ENCODE measurements at places on chromosomes 11 and 22.

- DNase-seq, result no peak
These were observed 2.3 kb downstream of the CABP7 start for GRCh38 chr22:29722151-29722550.

DNA sequence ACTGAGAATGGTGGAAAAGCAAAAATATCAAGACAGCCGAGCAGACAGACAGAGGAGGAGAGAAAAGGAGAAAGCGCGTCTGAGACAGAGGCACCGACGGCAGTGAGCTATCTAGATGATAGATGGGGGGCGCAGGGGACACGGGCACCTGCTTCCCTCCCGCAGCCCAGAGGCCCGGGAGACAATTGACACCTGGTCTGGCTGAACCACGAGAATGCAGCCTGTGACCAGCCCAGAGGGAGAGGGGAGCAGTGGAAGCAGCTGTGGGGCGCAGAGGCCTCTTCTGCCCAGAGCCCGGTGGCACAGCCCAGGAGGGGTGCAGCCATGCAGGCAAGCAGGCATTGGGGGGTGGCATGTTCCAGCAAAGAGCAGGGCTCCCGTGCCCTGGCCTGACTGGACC is 48.2 kb downstream of the ELFN2 start:
- no peak for DNase-seq

- peak; percentile 75 for DNase-seq
These were observed 8.0 kb downstream of the NEAT1 start for GRCh38 chr11:65430406-65431217.

DNA sequence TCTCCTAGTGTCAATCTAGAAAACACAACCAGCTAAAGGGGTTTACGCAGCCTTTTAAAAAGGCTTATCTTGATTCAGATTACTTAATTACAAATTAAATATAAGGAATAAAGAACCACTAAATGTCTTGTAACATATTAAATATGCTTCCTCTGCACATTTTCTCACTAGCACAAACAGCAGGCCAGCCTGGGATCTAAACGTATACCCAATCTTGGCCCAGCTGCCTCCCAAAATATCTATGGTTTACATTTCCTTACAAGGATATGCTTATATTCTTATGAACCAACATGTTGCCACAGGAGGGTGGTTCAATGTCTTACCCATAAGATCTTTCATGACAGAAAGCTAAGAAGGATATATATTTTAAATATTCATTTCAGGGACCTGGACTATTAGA is 7.7 kb downstream of the LGR4 start:
- no peak for DNase-seq

DNA sequence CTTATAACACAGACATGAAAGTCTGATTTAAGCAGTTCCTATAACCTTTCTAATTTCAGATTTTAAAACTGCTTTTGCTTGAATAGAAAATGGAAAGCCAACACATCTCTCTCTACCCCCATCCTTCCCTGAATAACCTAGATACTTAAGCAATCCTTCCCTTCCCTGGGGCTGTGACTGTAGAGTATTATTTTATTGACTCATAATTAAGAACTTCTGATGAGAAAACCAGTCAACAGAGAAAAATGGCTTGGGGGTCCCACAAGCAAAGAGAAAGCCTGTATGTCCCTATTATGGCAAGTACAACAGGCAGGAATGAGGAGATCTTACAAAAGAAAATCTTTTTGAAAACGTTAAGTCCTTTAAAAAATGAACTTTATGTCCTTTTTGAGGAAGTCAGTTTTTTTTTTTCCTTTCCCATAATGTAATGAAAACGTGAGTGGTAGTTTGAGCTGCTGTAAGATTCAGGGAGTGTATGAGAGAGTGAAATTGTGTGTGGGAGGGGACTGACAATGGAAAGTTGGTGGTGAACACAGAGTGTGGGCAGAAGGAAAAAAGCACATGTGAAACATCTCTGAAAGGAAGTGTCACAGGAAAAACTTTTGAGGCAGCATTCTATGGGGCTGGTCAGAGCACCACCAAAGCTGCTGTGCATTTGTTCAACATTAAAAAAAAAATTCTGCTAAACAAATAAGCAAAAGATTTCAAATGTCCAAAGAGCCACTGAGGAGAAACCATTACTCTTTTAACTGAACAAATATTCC is 154.6 kb downstream of the MAML2 start:
- peak; percentile 82 for DNase-seq

DNA sequence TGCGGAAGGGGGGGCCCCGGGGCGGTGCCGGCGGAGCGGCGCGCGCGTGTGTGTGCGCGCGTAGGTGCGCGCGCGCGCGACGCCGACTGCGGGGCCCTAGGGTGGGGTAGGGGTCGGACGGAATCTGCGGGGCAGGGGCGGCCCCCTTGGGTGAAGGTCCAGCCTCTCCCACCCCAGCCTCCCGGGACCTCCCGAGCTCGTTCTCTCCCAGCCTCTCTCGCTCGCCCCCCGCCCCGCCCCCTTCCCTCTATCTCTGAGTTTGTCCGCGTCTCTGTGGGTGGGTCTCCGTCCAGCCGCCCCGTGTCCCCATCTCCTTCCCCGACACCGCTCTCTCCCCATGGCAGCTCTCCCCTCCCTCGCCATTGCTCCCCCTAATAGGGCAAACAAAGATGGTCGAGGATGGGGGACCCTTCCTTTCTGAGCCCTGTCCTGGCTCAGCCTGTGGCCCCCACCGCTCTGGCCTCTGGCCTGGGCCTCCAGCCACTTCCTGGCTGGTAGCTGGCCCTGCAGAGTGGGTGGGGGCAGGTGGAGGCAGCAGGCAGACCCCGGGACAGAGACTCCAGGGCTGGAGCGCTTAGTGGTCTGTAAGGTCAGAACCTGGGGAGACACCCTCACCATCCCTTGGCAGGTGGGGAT is 33.0 kb upstream of the PRR5 start:
- DNase-seq, result no peak

DNA sequence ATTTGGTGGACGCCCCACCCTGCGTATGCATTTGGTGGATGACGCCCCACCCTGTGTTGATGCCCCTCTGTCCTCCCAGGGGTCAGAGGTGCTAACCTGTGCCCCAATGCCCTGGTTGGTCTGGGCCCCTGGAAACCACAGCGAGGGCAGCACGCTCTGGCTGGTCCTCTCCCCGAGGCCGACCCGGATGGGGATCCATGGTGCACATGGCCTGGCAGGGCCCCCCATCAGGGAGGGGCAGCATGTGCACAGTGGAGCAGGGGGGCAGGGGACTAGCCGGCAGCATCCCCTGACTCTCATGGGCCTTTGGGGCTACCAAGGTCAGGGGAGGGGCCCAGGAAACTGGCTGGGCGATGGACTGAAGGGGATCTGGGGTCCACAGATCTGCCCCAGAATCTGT is 7.6 kb upstream of the MUC5AC start:
- no peak for DNase-seq

DNA sequence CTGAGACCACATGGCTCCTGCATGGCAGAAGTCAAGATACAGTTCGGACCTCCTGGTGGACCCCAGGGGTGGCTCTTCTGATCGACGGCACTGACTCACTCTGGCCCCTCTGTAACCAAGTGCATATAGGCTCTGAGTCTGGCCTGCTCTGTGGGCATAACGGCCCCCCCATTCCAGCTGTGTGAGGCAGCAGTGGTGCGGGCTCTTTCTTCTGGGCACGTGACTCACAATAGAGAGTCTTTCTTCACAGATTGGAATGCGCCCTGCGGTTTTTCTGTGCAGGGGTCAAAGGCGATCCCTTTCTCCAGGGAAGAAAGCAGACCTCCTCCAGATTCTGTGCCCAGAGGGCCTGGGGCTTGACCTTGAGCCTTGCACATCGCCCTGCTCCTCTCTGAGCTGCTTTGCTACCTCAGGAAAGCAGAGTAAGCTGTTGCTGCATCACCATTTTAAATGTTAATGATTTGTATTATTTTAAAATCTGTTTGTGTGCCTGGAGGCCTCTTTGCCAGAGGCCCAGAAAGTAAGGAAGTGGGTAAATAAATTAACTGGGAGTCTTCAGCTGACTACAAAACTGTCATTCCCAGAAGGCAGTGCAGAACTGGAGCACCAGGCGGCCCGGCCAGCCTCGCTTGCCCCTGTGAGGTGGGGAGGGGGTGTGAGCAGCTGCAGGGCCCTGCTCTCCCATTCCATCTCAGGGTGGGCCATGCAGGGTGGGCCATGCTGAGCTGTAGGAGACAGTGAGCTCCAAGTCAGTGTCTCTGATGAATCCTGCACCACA is 199.0 kb downstream of the GRIK4 start:
- DNase-seq, result peak; percentile 82

GRCh38 chr11:119091966-119092879 is 7.5 kb downstream of the HMBS start:
- no peak for DNase-seq

DNA sequence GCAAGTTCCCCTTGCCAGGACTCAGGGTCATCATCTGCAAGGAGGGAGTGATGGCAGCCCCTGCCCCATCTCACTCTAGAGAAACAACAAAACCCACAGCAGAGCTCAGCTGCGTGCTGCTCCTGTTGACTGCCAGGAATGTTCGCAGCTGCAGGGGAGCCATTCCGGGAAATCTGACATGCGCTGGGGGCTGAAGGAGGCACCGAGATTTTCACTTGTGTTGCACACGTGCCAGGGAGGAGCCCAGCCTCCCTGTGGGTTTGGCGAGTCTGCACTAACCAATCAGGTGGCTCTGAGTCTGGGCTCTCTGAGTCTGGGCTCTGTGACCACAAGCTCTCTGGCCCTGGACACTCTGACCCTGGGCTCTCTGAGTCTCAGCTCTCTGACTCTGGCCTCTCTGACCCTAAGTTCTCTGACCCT is 10.5 kb downstream of the FGF3 start:
- peak; percentile 23 for DNase-seq

GRCh38 chr11:95584180-95584579 is 205.4 kb downstream of the FAM76B start:
- peak; percentile 63 for DNase-seq

- DNase-seq, result peak; percentile 54
These were observed 39.7 kb downstream of the TPBGL start for GRCh38 chr11:75280227-75280701.

GRCh38 chr11:134665571-134666270 is 253.7 kb upstream of the B3GAT1 start:
- no peak for DNase-seq

- no peak for DNase-seq
These were observed 642 bp upstream of the CASTOR1 start for GRCh38 chr22:30289980-30290313.

- no peak for DNase-seq
These were observed 1.3 kb downstream of the MACROD1 start for GRCh38 chr11:64164392-64165312.

GRCh38 chr11:396511-396947 is 2.5 kb downstream of the PKP3 start:
- peak; percentile 24 for DNase-seq

DNA sequence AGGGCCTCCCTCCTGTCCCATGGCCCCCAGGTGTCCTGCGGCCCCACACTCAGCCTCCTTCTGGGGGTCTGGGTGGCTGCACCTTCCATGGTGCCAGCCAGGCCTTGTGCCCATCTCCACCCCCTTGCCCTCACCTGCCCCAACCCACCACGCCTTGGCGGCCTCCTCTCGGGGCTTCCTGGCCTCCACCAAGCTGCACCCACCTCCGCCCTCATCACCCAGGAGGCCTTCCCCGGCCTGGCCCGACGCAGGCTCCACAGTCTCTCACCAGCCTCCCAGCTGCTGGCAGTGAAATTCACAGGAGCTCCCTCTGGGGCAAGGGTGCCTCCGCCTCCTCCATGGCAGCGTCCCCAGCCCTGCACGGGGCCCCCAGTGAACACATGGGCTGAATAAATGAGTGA is 35.9 kb upstream of the WNT7B start:
- DNase-seq, result no peak

DNA sequence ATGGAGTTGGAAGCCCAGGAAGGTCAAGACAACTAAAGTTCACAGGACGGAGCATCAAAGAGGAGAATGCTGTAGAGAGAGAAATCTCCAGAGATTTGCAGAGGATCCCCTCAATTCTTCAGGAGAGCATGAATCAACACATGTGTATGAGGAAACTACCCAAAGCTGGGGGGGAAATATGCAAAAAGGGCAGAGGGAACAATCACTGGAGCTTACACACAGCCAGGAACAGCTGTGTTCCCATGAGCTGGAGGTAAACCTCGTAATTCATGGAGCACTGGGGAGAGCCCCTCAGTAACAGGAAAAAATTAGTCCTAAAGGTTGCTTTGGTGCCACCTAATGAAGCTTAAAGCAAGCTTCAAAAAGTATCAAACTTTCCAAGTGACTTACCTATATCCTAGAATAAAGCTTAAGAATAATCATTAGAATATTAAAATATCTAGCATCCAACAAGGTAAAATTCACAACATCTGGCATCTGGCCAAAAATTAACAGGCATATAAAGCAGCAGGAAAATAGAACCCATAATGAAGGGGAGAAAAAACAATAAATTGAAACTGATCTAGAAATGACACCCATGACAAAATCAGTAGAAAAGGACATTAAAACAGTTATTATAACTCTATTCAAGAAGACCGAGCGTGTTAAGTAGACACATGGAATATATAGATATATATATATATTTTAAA is 134.2 kb downstream of the STK33 start:
- DNase-seq, result no peak

DNA sequence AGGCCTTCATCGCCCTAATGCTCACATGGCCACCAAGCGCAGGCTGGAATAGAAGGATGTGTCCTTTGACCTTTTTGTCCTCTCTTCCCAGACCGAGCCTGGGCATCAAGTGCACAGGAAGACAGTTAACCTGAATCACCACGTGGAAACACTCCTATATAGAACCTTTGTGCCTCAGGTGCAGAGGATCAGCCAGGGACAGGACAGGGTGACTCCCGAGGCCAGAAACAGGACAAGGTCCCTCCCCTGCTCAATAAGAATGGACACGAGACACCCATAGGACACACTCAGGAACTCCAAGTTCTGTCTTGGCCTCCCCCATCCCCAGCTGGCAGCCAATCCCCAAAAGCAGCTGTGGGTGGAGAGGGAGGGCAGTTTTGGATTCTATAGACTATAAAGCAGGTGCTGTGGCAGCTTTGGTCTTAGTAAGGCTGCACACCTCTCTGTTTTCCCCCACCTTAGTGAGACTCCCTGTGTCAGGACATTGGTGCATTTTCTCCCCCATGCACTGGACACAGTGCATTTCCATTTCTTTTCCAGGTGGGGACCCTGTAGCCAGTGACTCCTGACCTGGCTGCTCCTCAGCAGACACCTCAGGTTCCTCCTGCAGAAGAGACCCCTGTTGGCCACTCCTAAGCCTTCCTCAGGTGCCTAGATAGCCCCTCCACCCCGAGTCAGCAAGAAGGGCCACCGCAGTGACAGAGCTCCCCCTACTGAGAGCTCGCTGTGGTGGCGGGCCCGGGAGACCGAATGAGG is 43.6 kb upstream of the POU2AF1 start:
- no peak for DNase-seq

DNA sequence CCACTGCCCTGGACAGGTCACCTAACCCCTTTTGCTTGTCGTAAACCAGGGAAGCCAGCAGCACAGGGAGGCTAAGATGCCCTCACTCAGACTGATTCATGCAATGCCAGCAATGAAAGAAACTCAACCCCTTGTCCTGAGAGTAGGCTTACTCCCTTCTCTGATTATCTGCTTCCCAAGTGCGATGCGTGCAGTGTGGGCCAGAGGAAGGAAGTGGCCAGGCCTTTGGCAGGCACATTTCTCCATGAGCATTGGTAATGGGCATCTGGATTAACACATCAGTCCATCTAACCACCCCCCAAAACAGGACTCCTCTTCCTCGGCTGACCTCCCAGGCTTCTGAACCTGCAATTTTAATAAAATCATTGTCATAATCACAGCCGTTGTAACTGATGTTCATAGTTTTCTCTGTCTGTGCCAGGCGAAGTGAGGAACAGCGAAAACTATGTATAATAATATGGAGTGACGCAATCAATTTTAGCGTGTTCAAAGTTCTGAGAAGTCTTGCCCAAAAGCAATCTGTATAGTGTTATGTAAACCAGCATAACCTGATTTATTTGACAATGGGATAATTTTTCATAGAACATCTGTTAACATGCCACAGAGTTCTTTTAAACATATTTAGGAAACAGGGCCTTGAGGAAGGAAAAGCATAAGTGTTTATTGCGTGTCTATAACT is 33.9 kb downstream of the TST start:
- DNase-seq, result no peak
